ENCODE measurements at places on chromosomes 3 and 15. TPM values are rescaled to one million over a fixed set of nuclear protein-coding genes. Genes with fewer than 3 reads are reported as not detected.

Gene LTF
- not detected for polyA plus RNA-seq

Gene CD276
- polyA plus RNA-seq = 2.0 TPM

Gene DOCK3
- 8.6 TPM for polyA plus RNA-seq

Gene LSMEM2
- polyA plus RNA-seq = not detected

All from Purkinje cell (primary cell).